ENCODE measurements at places on chromosomes 6 and 20.

DNA sequence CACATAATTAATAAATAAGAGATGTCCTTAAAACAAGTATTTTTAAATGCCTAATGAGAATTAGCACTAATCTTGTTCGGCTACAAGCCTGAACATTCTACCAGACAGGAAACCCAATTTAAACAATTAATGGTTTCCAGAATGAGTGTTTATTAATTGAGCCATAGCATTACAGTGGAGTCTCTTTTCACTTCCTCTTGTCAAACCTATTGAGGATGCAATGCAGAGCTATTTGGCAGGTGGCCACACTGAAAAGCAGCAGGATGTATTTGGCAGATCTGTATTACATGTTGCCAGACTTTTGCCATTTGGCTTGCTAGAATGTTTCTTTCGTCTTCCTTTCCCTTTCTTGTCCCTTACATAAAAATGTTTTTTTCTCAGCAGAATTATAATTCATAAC, 475.2 kb upstream of the MARCKS start:
- no peak for DNase-seq

GRCh38 chr6:160520043-160520904, 143.8 kb downstream of the LPA start:
- peak; percentile 85 for DNase-seq

GRCh38 chr6:71678091-71678490, 208.3 kb upstream of the RIMS1 start:
- DNase-seq, result no peak

GRCh38 chr6:110329714-110330436, 28.3 kb downstream of the METTL24 start:
- no peak for DNase-seq

DNA sequence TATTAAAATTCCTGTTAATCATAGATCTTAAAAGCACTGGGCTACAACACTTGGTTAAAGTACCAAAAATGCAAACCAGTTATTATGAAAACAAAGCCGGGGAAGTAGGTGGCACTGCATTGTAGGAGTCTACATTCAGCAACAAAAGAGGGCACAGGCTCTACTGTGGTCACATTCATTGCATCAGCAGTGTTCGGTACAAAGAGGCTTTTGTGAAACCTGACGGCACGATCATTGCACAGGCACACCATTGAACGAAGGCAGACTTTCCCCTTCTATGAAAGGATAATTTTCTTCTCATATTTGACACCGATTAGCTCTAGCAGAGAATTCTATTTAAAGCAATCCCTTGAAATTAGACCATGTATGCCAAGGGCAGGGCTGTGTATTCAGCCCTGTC, 44.6 kb upstream of the AGPAT4 start:
- no peak for DNase-seq

DNA sequence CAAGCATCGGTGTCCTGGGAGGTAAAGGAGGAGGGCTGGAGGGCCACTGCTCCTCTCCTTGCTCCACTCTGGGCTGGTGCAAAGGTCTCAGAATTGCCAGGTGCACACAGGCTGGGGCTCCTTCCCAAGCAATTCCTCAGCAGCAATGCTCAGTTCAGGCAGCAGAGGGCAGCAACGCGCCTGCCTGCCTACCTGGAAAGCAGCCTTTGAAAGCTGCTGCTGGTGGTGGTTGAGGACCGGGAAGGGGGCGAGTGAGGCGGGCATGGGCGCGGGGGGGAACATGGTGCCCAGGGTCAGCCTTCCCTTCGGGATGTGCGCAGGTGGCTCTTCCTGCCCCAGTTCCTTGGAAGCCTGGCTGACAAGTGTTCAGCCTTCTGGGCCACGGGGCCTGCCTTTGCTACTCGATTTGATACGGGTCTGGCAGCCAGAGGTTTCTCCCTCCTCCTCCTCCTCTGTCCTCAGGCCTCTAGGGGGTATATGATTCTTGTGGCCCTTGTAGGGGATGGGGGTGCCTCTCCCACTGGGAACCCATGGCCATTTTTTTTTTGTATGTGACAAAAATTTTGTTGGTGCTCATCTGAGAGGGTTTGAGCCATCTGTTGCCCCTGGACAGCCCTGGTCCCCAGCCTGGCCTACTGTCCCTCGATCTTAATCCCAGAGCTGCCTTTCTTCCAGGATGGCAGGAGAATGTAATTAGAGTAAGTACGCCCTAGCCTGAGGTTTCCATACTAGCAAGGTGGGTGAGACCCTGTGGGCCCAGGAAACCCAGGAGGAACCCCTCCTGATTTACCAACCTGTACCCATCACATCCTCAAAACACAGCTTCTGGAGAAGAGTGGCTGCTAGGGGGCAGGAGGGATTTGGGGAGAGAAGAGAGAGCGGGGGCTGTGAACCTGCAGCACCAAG, 20.1 kb downstream of the MRPS18A start:
- DNase-seq, result peak; percentile 91

GRCh38 chr20:39108746-39109145, 146.6 kb downstream of the DHX35 start:
- no peak for DNase-seq

- no peak for DNase-seq
These were observed 3.4 kb downstream of the MYT1 start for GRCh38 chr20:64167676-64168075.

GRCh38 chr6:75466636-75467035, 27.0 kb downstream of the FILIP1 start:
- DNase-seq, result no peak

GRCh38 chr6:38184585-38185080, 365.1 kb downstream of the ZFAND3 start:
- no peak for DNase-seq

All from activated naive CD8-positive, alpha-beta T cell treated with anti-CD3 and anti-CD28 coated beads, Interleukin-2, amount 50 U/mL, for 24 hours (primary cell).